ENCODE measurements at places on chromosomes 11 and 22. TPM values are rescaled to one million over a fixed set of nuclear protein-coding genes. Genes with fewer than 3 reads are reported as not detected.

Gene CD59
- 313 TPM for total RNA-seq

Gene GGTLC3
- total RNA-seq, result not detected

Gene BTG4
- 0.24 TPM for total RNA-seq

Gene HTATIP2
- 50.8 TPM for total RNA-seq

Gene FDX1
- 10.3 TPM for total RNA-seq

Gene NRXN2
- total RNA-seq, result 107 TPM

Gene TIGD3
- total RNA-seq, result 0.12 TPM

Gene HEPN1
- total RNA-seq, result not detected

Gene POU2AF1
- under 0.01 TPM for total RNA-seq

Gene C1QTNF5
- 28.6 TPM for total RNA-seq

Gene MMP8
- 2.3 TPM for total RNA-seq

Gene SNX32
- total RNA-seq, result 0.97 TPM

Gene STARD10
- 26.7 TPM for total RNA-seq

Gene C11orf16
- total RNA-seq, result not detected

Gene C22orf15
- total RNA-seq, result 2.2 TPM

Gene DGCR6
- 2.4 TPM for total RNA-seq

Gene NAP1L4
- total RNA-seq, result 70.4 TPM

Gene TENM4
- 2.6 TPM for total RNA-seq

Gene OR6A2
- 0.32 TPM for total RNA-seq

Gene MMP7
- total RNA-seq, result not detected

Gene JAM3
- 59.6 TPM for total RNA-seq

Gene TEX12
- 0.32 TPM for total RNA-seq

Gene C22orf31
- total RNA-seq, result not detected

Gene PRR14L
- total RNA-seq, result 24.4 TPM

Gene KIAA1671
- total RNA-seq, result 4.9 TPM

Gene CCDC89
- total RNA-seq, result 2.6 TPM

Gene TRAF6
- total RNA-seq, result 17.4 TPM

Gene ATG16L2
- 8.8 TPM for total RNA-seq

Gene ACAD8
- 13.2 TPM for total RNA-seq

Gene PEX26
- total RNA-seq, result 41.7 TPM

Gene SLC35E4
- total RNA-seq, result 10.2 TPM

Gene SHANK3
- 0.85 TPM for total RNA-seq

Gene MCM5
- 12.7 TPM for total RNA-seq

Gene PAMR1
- 40.1 TPM for total RNA-seq

Gene CRYBB2
- not detected for total RNA-seq
